Right cardiac atrium (tissue), 5 donors: ENCODE measurements at places on chromosomes 5 and 9.
A peak's percentile ranks its signal among the peaks of the same experiment; 100 is the strongest.

DNA sequence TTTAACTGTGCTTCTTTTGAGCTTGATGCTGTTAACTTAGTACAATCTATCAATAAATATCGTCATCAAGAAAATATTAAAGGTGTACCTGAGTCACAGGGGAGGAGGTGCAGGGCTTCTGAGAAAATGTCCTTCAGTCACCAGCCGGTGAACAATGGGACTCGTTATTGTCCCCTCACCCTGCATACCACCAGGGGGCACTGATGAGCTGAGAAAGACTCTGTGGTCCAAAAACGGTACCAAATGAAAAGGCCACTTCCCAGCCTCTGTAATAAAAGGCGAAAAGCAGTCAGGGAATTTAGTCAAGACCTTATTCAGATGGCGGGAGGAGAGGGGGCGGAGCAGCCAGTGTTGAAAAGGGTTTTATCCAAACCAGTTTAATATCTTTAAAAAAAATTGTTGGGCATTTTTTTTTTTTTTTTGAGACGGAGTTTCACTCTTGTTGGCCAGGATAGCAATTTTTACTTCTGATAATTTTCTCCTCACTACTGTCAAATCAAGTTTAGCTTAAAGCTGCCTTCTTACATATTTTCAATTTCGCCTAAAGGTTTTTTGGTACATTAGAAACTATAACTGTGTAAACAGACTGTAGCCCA, 271.9 kb upstream of the ADAMTS16 start:
- DNase-seq, result peak; percentile 78

DNA sequence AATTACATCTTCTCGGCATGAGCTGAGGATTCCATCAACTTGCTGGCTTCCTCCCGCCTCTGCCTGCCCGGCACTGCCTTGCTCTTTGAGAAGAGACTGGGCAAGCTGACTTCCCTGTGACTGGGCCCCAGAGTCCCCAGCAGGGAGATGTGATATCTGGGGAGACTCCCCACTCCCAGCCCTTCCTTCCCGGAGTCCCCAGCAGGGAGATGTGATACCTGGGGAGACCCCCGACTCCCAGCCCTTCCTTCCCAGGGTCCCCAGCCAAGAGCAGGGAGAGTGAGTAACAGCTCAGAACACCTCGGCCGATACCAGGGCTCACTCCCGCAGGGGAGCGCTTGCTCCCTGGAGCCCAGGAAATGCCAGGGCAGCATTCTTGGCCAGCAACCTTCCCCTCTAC, 90.1 kb upstream of the NEURL1B start:
- no peak for DNase-seq

DNA sequence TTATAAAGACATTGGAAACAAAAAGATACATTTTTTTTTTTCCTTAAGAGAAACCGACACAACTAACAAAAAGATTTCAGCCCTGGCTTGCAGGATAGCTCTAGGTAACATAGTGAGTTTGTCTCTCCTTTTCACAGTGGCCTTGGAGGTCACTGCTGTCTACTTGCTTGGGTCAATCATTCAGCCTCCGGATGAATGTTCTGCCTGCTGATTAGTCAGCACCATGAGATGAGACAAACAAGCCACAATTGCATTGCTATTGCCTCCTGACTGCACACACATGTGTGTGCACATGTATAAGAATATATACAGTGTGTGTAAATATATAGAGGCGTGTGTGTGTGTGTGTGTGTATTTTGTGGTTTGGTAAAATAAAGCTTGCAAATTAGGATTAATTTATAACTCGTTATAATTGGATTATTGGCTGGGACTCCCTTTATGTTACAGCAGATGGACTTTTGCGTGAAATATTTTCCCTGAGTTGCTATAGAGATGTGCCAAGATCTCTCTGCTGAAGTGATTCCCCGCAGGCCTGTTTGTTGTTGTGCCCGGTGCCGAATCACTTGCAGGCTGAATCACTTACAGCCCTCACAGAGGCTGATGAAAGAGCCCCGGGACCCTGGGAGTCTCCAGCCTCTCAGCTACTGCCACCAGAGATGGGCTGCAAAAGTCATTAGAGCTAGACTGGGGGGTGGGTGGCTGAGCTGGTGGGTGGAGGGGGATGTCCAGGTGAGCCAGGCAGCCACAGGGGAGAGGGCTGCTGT, 161.2 kb downstream of the FGF18 start:
- DNase-seq, result no peak

DNA sequence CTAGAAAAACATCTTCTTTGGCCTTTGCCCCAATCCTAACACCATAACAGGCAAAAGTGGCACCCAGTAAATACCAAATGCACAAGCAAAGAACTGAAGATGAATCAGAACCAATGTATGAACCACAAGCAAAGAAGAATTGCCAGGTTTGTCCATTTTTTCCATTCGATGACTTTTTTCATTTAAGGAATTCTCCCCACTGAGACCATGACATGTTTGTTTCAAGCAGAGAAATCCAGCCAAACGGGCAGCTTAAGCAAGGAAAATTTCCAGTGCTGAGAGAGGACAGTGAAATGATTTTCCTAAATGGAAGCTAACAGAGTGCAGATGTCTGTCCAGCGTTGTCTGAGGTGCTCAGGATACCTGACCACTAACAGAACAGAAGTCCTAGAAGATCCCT, 203.7 kb downstream of the ADAMTS12 start:
- no peak for DNase-seq

DNA sequence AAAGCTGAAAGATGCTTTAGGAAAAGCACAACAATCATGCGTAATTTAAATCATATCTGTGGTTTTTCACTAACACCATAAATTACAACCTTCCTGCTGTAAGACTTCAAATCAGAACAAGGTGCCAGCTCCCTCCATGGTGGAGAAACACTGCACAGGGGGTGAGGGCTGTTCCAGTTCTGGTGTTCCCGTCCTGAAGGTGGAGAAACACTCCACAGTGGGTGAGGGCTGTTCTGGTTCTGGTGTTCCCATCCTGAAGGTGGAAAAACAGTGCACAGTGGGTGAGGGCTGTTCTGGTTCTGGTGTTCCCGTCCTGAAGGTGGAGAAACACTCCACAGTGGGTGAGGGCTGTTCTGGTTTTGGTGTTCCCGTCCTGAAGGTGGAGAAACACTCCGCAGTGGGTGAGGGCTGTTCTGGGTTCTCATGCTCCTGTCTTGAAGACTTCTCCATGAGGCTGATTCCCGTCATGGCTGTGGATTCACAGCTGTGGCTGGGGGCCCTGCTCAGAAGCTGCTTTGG, 12.9 kb downstream of the PLEKHG4B start:
- no peak for DNase-seq

GRCh38 chr5:107483231-107484024, 187.3 kb downstream of the EFNA5 start:
- DNase-seq, result no peak

GRCh38 chr5:1380011-1380817, 35.3 kb upstream of the CLPTM1L start:
- peak; percentile 80 for DNase-seq

DNA sequence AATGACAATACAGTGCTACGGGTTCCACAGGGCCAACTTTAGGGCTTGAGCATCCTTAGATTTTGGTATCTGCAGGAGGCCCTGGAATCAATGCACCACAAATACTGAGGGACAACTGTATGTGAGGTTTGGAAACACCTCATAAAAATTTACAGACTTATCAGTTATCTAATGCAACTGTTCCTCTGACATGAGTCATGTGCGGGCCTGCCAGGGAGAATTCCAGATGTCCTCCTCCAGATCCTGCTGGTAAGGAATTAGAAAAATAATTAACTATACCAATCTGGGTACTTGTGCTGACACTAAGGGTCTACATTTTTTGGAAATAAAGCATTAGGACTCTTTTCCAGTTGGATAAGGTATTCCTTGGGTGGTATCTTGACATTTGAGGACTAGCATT, 333.3 kb downstream of the ARRDC3 start:
- no peak for DNase-seq

DNA sequence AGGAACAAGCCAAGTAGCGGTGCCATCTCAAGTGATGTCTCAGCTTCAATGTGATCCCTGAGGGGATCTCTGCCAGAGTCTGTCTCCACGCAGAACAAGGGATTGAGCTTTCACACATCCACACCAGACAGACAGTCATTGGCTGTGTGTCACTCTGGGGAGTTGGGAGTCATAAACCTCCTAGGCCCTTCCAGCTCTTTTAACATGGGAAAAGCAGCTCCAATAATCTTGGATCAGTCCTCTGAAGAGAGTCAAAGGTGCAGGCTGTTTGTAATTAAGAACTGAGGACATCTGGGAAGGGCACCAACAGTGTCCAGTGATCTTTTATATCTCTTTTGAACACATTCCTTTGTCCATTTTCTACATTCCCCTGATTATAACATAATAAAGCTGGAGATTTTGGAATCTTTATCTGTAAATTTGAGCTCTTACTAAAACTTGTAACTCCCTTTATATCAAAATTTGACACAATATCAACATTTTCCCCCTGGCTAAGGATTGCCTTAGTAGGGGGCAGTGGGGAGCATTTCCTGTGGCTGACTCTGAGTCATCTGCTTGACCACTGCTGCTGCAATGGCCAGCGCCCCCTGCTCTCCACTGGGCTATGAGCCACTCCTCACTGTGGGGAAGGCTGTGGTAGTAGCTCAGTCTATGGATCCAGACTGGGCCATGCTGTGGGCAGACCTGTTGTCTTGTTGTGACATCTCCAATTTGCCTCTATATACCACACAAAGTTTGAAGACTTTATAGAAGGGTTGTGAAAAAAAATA, 284.4 kb downstream of the OSTF1 start:
- DNase-seq, result no peak

DNA sequence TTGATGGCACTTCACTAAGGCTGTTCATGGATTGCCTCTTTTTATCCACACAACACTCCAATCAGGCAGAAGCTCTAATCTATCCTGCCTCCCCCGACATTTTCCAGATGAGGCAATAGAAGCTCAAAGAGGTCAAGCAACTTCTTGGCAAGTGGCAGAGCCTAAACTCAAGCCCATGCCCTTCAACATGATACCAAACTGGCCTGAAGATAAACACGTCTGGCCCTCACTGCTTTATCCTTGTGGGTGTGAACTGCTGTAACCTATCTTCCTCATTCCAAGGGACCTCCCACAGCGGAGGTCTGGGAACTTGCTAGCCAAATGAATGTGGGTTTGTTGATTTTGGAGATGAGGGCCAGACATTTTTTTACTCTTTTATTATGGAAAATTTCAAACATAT, 9.5 kb downstream of the SLC35A4 start:
- no peak for DNase-seq

DNA sequence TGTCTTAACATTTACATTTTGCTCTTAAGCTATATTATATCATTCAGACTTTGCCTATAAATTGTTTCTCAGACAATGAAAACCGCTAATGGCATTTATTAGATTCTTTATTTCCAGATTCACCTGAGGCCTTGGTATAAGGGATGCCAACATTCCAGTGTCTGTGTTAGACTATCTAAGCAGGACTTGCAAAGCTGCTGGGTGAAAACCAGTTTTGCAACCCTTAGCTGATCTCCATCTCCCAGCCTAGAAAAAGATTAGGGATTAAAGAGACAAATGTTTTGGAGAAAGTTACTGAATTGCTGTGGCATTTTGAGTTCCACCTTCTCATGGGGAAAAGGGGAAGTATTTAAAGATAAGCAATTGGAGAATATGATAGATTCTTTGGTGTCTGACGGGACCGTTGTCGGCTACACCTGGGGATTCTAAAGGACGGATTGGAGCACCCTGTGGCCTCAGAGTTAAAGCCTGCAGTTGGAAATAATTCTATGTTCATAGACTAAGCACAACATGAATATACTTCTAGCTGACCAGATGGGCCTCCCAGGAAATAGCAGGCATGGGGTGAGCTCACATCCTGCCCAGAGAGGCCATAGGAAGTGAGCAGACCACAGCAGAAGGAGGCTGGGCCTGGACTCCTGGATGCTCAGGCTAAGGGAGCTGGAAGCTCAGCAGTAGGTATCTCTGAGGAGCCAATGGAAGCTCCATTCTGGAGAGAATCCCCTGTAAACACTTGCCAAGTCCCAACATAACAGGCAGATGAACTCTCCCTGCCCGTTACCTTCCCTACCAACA, 21.8 kb downstream of the ENTREP1 start:
- no peak for DNase-seq

- no peak for DNase-seq
These were observed 700 bp downstream of the SKP2 start for GRCh38 chr5:36152324-36153297.

GRCh38 chr5:125232779-125233230, 486.4 kb upstream of the ZNF608 start:
- no peak for DNase-seq

DNA sequence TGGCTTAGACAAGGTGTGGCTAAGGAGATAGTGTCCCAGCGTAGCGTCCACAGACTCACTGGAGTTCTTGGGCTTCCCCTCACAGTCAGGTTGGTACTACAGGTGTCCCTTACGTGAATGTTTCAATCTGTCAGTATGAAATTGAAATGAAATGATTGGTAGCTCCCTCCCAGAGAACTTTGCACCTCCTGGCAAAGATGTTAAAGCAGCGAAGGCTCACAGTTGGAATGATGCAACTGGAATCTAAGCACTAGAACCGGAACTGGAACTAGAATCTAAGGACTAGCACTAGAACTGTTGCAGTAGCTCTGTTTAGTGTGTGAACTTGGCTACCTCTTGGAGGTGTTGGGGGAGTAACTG, 1.1 kb downstream of the SLC31A1 start:
- no peak for DNase-seq

- peak; percentile 99 for DNase-seq
These were observed at the start of gene NOL6 for GRCh38 chr9:33473643-33474352. Gene NOL6, minus strand, starts transcription at chr9:33473924. Its CDS starts 82 bp downstream, at chr9:33473842.

- DNase-seq, result no peak
These were observed 149.0 kb downstream of the AUH start for GRCh38 chr9:91212596-91213243.

GRCh38 chr5:151755383-151755782, 3.0 kb downstream of the ATOX1 start:
- no peak for DNase-seq

DNA sequence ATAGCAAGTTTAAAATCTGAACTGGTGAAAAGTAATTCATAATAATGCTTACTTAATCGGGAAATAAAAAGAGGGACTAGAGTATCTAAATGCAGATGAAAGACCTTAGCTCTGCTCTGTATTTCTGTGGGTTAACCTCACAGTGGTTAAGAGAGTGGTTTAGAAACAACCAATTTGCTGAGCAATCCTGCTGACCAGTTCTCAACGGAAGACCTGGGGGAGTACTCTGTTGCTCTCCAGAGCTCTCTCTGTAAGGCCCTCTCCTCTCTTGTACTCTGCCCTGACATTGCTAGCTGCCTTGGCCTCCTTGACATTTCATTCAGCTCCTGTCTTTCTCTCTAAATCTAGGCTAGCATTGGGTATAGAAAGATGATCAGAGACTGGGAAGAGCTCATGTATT, 1186.6 kb upstream of the SEMA6A start:
- no peak for DNase-seq

DNA sequence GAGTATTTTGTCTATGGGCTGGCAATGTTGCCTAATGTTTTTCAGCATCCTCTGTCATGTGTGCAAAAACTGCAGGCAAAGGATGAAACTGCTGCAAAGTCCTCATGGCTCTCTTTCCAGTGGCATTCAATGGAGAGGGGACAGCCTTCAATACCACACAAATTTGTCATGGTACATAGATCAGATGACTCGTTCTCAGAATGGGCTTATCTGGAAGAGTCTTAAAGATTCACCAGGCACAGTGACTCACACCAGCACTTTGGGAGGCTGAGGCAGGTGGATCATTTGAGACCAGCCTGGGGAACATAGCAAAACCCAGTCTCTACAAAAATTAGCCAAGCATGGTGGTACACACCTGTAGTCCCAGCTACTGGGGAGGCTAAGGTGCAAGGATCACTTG, 5.3 kb downstream of the CDKN2AIPNL start:
- no peak for DNase-seq

GRCh38 chr9:19998153-19998552, 209.3 kb upstream of the SLC24A2 start:
- DNase-seq, result no peak

GRCh38 chr5:11292648-11293356, 531.8 kb upstream of the DAP start:
- DNase-seq, result no peak

GRCh38 chr5:74865256-74865803, 857 bp downstream of the FAM169A start:
- DNase-seq, result no peak
